Activated CD4-positive, alpha-beta T cell treated with anti-CD3 and anti-CD28 coated beads, Interleukin-2, amount 50 U/mL, for 24 hours (primary cell): ENCODE measurements at places on chromosomes 2 and 18.

GRCh38 chr2:143431316-143431715, 302.1 kb downstream of the ARHGAP15 start:
- DNase-seq: no peak

DNA sequence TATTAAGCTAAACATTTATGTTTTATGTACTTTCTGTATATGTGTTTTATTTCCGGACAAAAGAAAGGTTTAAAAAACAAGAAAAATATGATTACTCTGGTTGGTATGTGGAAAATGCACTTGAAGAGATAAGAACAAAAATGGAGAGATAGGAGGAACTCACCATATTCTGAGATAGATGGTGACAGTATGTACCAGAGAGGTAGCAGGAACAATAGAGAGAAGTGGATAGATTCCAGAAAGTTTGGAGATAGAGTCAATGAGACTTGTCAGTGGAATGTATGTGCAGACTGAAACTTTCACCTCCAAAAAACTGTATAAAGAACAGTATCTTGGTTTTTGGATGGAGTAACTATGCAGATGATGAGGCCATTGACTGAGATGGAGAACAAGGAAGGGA, 105.6 kb upstream of the FSHR start:
- no peak for DNase-seq

GRCh38 chr2:119694845-119695521, 16.0 kb downstream of the TMEM177 start:
- no peak for DNase-seq

- DNase-seq: no peak
Measured at GRCh38 chr2:233000886-233001750, 11.9 kb downstream of the NGEF start.

DNA sequence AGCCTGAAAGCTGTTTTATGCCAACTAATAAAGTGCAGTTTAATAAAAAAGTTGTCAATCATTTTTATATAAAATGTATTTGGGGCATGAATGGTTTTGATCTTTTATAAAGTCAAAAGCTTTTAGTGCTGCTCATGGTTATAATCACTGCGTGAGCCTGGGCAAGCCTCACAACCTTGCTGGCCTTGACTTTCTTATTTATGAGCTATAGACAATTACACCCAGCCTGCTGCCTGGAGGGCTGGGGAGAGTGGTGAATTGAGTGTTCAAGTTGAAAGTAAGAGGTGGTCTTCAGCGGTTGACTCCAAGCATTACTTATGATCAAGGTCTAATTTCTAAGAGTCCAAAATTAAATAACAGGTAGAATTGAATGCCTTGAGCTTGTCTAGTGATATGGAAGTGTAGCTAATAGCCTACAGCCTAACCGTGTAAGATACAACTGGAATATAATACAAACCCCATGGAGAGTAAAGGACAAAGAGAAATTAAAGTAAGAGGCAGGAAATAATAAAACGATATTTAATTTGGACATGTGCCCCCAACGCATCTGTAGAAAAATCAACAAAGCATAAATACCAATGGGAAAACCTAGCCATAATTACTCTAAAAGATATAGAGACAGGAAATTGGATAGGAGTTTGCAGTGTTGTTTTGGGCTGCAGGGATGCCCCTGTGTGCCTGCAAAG, 106.0 kb upstream of the CYP1B1 start:
- DNase-seq: no peak

DNA sequence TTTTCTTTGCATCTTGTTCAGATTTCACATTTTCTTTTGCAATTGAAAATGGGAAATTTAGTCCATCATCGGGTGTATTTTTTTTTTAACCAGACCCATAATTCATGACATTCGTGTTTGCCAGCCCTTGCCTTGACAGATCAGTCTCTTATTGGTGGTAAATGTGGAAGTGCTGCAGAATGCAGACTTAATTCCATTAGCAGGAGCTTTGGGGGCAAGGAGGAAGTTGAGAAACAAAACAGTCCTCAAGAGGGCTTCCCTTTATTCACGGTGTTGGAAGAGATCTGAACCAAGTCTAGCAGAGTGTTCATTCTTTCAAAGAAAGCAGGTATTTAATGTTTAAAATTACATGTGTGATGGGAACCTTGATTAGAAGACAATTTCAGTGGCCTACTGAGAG, 16.6 kb upstream of the RPE start:
- no peak for DNase-seq

DNA sequence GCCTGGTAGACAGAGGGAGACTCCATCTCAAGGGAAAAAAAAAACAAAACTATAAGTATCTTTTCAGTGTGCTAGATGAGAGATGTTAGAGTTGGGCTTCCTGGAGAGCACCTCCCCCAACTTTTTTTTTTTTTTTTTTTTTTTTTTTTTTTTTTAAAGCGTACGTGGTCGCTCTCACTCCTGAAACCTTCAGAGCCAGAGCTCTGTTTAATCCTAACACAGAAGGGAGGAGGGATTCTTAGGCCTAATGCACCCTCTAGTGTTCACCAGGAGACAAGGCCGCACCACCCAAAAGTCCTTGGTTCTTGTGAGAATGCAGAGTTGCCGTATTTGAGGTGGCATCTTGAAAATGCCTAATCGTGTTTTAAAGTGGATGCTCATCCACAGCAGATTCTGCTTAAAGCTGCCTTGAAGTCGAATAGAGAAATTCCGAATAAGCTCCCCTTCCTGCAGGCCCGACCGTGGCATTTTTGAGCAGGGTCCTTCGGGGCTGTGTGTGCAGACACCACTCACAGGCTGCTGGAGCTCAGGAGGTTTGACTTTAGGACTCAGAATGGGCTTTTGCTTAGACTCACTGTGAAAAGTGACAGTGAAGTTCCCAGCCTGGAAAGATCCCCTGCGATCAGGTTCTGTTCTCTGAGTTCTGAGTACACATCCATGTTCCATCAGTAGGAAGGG, 252.6 kb downstream of the AGAP1 start:
- peak; percentile 40 for DNase-seq

DNA sequence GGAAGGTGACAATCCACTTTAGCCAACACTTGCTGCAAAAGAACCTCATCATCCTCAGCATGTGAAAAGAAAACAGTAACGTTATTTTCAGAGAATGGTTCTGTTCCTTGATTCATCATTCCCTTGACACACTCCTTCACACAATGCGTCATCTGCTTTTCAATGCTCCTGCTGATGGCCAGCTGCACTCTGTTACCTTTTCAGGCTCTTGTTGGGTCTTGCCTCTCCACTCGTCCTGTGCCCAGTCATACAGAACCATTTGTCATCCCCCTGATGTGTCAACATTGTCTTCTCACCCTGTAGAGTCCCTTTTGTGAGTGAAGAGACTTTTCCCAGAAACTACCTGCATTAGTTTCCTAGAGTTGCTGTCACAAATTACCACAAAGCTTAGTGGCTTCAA, 12.2 kb upstream of the DTNA start:
- DNase-seq: no peak

- no peak for DNase-seq
Measured at GRCh38 chr2:45731141-45731540, 79.7 kb downstream of the PRKCE start.

- DNase-seq: no peak
Measured at GRCh38 chr2:79649531-79649930, 136.7 kb downstream of the CTNNA2 start.

GRCh38 chr2:121596221-121597080, 52.8 kb downstream of the CLASP1 start:
- DNase-seq: no peak

- DNase-seq: no peak
Measured at GRCh38 chr2:197258580-197258979, 52.0 kb downstream of the ANKRD44 start.

GRCh38 chr2:16173893-16174692, 233.7 kb downstream of the MYCN start:
- DNase-seq: no peak

DNA sequence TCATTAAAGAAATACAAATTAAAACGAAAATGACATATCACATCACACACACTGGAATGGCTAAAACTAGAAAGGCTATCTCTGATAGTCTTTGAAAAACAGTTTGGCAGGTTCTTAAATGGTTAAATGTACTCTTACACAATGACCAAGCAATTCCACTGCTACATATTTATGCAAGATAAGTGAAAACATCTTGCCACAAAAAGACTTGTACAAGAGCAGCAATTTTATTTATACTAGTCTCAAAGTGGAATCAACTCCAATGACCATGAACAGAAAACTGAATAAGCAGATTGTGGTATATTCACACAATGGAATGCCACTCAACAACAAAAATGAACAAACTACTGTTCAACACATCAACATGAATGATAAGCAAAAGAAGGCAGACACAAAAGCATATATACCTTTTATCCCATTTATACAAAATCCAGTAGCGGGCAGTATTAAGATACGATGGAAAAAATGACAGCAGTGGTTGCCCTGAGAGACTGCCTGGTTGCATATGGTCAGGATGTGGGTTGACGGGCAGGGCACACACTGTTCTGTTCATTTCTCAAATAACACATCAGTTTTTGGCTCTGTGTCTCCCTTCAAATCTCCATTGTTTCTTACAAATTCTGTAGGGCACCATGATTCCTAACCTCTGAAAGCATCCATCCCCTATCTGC, 25.4 kb downstream of the SP100 start:
- no peak for DNase-seq
